AML-193 (cell line): ENCODE measurements at places on chromosomes 16 and 17.

DNA sequence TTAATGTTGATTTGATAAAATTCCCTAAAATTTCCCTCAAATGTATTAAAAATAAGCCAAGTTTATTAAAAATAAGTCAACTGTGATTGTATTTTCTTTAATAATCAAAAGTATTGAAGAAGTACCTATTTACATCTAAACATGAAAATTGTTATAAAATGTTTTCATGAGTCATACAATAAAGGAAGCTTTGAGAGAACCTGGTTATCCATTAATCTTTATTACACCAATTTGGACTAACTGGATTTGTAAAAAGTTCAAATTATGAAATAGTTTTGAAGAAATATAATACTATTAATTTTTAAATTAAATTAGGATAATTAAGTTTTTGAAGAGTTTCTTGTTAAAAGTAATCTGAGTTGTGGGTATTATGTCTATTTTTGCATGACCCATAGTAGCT is 63.8 kb downstream of the COX10 start:
- no peak for DNase-seq

GRCh38 chr17:5789528-5789927 is 205.2 kb upstream of the NLRP1 start:
- no peak for DNase-seq

GRCh38 chr17:63309021-63309420 is 137.1 kb downstream of the CYB561 start:
- DNase-seq: no peak

- DNase-seq: no peak
Observed at GRCh38 chr16:66020642-66021041, 345.8 kb upstream of the CDH5 start.

DNA sequence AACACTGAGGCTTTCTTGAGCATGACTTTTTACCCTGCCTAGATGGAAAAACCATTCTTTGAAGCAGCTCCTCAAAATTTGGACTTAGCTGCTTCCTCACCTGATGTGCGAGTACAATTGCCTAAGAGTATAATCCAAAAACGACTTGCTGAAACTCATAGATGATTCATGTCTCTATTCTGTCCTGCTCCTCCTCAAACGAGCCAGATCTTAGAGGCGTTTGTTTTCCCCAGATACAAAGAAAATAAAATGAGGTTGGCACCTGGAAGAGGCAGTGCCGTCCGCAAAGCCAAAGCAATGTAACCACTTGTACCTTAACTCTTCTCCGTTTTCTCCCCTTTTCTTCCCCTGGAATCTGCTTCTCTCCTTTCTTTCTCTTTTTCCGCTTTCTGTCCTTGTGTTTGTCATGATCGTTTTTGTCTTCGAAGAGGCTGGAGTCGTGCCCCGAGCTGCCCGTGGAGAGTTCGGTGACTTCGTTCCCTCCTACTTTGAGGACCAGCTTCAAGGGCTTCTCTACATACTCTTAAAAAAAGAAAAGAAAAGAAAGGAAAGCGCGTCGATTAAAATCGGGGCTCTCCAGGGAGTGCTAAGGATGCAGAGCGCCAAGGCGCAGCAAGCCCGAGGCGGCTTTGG is 895 bp downstream of the BRD7 start:
- no peak for DNase-seq

GRCh38 chr17:73703192-73703591 is 58.9 kb upstream of the SDK2 start:
- DNase-seq: no peak

- no peak for DNase-seq
Observed at GRCh38 chr17:38511150-38512108, 83.2 kb downstream of the ARHGAP23 start.

DNA sequence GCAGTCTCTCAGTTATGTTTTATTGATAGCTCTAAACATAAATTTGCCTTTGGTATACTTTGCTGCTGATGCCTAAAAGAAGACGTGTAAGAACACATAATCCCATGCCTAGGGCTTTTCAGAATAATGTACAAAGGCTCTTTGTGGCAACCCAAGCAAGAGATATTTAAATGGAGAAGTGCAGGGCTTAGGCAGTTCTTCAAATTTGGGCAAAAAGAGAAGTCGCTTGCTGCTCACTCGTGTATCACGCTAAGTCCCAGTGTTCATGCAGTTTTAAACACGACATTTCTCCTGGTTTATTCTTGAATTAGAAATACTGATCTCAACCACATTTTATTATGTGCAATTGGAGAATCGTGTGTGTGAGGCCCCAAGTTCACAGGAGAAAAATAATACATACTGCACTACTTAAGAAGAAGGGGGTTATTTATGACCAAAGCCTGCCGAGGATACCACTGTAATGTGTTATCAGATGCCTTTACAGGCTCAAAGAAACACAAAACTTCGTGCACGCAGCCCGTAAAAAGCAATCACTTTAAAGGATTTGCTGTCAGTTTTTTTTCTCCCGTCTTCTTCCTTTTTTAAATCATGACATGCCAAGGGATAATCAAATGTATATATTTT is 22.5 kb upstream of the IRX6 start:
- no peak for DNase-seq

GRCh38 chr16:75534560-75535205 is 1.2 kb downstream of the CHST5 start:
- no peak for DNase-seq

DNA sequence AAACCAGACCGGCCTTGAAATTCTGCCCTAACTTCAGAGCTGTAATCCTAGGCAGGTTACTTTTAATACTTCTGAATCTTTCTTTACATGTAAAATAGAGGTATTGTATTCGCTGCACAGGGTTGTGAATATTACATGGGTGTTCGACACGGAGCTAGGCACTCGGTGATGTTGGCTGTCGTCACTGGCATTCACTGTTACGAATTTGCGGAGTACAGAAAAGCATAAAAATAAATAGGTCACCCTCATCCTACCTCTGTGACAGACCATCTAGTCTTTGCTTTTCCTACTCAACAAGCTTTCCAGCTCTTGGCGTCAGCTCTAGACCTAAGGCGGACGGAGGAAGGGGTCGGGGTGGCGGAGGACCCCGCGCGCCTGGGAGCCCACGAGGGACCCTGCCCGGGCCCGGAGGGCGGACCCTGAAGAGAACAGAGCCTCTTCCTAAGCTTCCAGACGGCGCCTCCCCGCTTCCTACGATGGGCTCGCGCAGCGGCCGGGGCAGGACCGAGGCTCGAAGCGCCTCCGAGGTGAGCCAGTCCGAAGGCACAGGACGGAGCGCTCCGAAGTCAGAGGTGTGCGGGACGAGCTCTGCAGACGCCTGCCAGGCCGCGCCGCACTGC is 879 bp upstream of the SPG7 start:
- DNase-seq: no peak
